ENCODE measurements at places on chromosomes 12 and 14.

DNA sequence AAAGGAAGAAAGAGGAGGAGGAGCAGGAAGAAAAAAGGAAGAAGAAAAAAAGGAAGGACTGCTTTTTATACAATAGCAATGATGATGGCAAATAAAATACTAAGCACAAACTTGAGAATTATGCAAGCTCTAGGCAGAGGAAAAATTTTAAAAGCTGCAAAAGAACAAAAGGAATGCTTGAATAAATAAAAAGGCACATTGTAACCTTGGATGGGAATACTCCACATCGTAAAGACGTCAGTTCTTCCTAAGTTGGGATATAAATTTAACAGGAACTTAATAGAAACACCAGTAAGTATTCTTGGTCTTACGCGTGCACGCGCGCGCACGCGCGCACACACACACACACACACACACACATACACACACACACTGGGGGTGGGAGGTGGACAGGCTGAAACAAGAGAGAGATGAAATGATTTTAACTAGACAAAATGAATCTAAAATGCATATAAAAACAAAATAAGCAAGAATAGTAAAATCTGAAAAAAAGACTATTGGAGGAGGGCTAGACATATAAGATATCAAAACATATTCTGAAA, 43.0 kb downstream of the SERPINA3 start:
- DNase-seq: no peak

DNA sequence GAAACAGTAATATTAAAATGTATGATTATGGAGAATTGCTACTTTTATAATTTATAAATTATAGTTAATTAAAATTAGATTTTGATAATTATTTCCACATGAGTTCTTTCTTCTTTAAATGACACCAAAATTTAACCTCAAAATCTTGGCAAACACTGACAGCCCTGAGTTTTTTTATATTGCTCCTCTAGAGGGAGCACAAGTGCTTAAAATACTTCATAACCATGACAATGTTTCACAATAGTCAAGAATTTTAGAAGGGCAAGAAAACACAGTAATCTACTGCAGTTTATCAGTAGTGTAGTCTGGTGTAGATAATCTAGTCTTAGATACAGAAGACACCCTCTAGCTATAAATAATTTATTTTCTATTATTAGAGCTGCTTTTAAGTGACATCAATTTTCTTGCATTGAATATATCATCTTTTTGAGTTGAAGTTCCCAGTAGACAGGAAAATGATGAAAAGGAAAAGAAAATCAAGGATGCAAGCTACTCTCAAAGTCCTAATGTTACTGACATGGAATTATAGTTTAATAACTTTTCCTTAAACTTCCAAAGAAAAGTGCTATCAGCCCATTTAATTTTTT, 14.3 kb upstream of the PTGER2 start:
- no peak for DNase-seq

- DNase-seq: no peak
Measured at GRCh38 chr12:102757882-102758226, 159.2 kb downstream of the PAH start.

GRCh38 chr14:76720382-76720813, 40.9 kb upstream of the VASH1 start:
- DNase-seq: no peak

- DNase-seq: no peak
Measured at GRCh38 chr12:129195081-129195480, 341.8 kb downstream of the GLT1D1 start.

GRCh38 chr12:116368196-116369194, 91.0 kb upstream of the MED13L start:
- no peak for DNase-seq

DNA sequence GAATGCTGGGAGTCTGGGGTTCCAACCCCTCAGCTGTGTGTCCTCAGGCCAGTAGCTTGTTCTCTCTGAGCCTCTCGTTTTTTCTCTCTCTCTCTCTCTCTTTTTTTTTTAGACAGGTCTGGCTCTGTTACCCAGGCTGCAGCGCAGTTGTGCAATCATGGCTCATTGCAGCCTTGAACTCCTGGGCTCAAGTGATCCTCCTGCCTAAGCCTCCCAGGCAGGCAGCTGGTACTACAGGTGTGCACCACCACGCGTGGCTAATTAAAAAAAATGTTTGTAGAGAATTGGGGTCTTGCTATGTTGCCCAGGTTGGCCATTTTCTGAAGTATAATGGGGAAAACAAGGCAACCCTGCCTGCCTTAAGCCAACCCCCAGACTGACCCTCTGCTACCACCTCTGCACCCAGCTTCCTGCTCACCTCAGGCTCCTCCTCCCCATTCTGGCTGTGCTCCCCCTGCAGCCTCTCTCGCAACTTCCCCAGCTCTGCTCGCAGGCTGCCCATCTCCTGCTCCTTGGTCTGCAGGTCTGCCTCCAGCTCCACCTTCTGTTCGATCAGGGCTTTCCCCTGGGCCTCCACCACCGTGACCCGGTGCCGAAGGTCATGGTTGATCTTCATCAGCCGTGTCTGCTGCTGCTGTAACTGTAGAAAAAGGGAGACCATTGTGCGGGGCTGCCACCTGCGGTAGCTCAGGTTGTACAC, 35.2 kb downstream of the RILPL1 start:
- DNase-seq: no peak

- no peak for DNase-seq
Measured at GRCh38 chr12:116164250-116165035, 113.0 kb downstream of the MED13L start.

DNA sequence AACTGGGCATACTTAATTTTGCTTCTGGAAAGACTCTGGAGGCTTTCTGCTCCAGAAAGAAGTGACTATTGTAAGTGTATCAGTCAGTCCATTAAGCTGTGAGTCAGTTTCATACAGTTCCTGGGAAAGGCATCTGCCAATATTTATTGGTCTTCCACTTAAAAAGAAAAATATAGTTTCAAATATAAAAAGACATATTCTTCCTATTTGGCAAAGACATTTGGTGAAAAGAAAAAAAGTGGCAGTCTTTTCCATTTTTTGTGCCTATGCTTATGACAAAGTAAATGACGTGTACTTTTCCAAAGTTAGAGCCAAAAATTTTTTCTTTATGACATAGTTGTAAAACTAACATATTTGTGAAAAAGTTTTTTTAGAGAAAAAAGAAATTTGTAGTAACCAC, 12.3 kb downstream of the TMEM30B start:
- no peak for DNase-seq

GRCh38 chr14:67387195-67387594, 24.8 kb downstream of the PLEK2 start:
- DNase-seq: no peak

DNA sequence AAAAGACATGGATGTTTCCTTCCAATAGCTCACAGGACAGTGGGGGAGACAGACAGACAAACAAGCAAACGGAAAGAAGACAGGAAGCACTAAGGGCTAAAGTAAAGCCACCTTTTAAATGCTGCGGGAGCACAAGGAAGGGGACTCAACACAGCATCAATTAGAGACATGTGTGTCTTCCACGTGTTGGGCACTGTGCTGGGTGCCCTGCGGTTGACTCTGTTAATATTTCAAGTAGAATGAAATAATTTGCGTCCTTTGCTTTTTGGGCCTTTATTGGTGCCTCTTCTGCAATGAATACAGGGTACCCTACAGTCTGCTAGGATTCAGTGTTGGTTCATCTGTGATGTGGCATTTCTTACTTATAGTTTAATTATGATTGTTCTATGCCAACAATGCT, 90.9 kb upstream of the CPM start:
- DNase-seq: no peak
